GM12891 (cell line): ENCODE measurements at places on chromosomes 4 and X.

DNA sequence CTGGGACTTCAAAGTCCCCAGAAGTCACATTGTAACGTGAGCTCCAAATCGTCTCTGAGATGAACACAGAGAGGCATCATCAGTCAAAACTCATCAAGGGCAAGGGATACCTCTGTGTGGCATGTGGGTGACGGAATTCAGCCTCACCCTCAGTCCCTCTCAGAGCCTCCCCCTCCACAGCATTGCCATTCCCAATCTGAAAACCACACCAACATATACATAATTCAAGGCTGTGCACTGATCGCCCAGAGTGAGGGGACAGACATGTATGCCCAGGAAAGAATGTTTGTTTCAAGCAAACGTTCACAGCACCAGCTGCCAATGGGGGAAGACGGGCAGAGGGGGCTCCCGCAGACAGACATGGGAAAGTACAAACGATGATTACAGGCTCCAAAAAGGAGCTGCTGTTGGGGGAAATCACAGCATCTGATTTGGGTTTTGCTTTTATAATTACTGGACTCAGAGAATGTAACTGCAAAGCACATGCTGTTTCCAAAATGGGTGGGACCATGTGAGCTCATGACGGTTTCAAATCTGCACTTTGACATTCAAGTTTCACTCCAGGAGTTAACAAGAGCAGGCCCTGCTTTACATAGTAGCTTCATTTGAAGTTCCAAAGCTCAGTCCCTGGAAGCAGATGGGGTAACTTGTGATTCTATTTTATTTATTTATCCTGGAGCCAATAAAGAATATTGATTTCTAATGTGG lies 88.3 kb downstream of the CLCN4 start:
- no peak for DNase-seq

- DNase-seq = no peak
Measured at GRCh38 chr4:67616478-67616877, 58.0 kb downstream of the STAP1 start.

- DNase-seq = no peak
Measured at GRCh38 chr4:185689407-185689806, 122.6 kb downstream of the SORBS2 start.

GRCh38 chrX:154313147-154313546 lies 17.6 kb downstream of the TKTL1 start:
- DNase-seq = no peak

DNA sequence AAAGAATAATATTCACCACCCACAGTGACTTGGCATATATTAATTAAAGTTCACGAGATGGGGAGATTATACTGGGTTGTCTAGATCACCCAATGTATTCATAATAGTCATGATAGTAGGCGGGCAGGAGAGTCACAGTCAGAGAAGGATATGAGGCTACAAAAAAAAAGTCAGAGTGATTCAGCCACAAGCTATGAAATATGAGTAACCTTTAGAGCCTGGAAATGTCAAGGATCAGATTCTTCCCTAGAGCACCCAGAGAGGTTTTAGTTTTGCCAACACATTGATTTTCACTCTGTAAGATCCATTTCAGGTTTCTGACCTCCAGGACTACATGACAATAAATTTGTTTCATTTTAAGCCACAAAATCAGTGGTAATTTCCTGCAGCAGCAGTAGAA lies 501.9 kb downstream of the GABRG1 start:
- DNase-seq = no peak

- DNase-seq = no peak
Measured at GRCh38 chr4:133096972-133097371, 52.1 kb upstream of the PCDH10 start.

- no peak for DNase-seq
Measured at GRCh38 chr4:169492436-169493163, 119.8 kb downstream of the NEK1 start.

- no peak for DNase-seq
Measured at GRCh38 chr4:186557061-186557460, 1.7 kb upstream of the MTNR1A start.

- no peak for DNase-seq
Measured at GRCh38 chr4:8582941-8583654, 2.9 kb downstream of the GPR78 start.

DNA sequence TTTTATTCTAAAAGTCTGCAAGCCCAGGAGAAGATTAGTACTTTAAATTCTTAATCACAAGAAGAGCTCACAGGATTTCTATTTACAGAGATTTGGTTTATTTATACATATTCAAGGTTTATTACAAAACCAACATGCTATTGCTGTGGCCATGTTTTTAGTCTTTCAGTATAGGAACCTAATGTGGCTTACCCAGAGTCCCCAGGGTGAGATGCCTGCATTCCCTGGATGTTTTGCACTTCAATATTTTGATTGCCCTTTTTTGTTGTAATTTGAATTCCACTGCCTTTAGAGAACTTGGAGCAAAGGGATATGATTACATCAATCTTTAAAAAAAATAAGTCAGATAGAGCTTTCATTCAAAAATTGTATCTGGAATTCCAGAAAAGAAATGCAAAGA lies 146.0 kb upstream of the FRMPD4 start:
- DNase-seq = no peak

- DNase-seq = no peak
Measured at GRCh38 chr4:1047976-1048772, 36.7 kb downstream of the FGFRL1 start.

DNA sequence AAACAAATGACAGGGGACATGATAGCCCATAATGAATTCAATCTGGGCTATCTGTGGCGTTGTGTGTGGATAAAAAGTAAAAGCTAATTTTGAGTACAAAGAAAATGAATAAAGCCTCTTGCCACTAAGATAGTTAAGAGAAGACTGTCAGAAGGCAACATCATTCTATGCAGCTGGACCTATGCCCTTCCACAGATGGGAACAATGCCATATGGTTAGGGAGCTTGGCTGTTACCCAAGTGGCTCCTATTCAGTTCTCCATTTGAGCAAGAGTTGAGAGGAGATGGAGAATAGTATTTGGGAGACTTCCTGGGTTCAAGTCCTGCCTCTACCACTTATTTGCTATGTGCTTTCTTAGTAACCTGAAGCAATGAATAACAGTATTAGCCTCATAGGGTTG lies 107.7 kb downstream of the ANXA3 start:
- no peak for DNase-seq

GRCh38 chrX:29634516-29634915 lies 580.8 kb upstream of the MAGEB2 start:
- DNase-seq = no peak

DNA sequence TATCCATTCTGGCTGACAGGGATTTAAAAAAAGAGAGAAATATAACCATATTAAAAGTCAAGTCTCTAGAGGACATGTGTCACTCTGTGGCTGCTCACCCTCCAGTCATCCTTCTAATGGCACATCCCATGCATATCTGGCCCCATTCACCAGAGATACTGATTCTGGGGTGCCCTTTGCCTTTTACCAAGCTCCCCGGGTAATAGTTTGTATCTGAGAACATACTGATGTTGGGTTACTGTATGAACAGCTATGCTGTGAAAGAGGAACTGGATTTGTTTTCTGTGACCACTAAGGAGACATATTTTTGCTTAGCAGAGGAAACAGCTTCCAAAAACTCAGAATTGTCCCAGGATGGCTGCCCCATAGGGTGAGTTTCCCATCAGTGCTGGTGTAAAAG lies 56.0 kb downstream of the SAT1 start:
- no peak for DNase-seq

DNA sequence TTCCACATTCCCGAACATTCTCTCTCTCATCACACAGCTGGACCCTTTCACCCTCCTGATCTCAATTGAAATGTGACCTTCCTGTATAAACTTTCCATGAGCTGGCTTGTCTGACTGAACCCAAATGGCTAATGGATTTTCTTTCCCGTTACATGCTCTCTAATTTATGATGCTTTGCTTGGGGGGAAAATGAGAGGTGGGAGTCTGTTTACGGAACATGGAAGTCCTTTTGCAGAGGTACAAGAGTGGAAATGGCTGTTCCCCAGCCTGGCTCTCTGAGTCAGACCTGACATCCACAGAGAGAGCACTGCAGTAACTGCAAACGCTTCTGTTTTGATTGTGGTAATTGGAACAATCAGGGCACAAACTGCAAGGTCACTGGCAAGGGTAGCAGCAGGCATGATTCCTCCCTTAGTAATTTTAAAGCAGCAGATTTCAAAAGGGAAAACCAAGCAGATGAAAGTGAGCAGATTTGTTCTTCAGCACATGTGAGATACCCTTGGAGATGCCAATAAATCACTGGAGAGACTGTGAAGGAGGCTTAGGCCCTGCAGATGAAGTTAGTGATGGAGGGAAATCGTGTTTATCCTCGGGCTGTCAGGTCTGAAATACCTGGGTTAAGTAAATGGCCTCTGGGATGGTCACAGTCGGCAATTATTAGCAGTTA lies 83.9 kb downstream of the SNCA start:
- DNase-seq = no peak

DNA sequence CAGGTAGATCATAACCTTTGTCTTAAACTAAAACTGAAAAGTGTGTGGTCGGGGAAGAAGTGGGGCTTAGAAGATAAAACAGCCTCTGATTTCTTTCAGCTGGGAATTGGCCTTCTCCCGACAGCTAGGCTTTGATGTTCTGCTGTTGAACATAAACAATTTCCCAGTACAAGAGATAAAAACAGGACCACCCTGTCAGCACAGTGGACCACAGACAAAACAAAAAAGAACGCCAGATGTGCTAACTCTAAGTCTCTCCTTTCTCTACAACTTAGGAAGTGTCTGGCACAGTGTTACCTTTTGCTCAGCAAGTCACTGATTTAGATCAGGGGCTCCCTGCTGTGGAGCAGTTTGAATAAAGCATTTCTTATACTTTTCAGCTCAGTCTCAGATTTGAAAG lies 87.5 kb upstream of the UXT start:
- DNase-seq = no peak

DNA sequence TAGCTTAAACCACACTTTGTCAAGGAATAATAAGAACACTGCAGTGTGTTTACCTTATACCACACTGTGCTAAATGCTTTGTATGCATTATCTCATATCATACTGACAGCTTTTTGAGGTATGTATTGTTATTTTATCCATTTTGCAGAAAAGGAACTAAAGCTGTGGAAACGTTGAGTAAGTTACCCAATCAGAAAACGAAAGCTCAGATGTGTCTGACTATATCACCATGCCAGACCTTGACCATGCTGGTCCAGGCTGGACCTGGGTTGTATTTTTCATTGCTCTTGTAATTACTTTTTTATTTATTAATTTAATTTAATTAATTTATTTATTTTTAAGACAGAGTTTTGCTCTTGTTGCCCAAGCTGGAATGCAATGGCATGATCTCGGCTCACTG lies 2.1 kb downstream of the HSD17B11 start:
- no peak for DNase-seq

DNA sequence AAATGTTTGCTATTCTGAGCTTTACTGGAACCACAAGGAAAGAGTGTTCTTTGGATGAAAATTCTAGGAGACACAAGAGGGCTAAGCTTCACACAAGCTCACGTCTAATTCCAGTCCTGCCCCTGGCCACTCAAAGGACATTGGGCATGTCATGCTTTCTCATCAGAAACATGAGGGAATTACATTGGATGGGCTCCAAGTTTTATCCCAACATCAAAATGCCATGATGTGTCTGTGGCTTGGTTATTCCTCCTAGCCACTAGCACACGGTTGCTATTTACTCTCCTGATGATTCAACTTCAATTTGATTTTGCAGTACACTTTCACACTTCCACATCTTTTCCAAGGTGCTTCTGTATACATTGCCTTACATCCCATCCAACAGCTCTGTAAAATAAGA lies 149.6 kb upstream of the FAM9B start:
- DNase-seq = no peak

DNA sequence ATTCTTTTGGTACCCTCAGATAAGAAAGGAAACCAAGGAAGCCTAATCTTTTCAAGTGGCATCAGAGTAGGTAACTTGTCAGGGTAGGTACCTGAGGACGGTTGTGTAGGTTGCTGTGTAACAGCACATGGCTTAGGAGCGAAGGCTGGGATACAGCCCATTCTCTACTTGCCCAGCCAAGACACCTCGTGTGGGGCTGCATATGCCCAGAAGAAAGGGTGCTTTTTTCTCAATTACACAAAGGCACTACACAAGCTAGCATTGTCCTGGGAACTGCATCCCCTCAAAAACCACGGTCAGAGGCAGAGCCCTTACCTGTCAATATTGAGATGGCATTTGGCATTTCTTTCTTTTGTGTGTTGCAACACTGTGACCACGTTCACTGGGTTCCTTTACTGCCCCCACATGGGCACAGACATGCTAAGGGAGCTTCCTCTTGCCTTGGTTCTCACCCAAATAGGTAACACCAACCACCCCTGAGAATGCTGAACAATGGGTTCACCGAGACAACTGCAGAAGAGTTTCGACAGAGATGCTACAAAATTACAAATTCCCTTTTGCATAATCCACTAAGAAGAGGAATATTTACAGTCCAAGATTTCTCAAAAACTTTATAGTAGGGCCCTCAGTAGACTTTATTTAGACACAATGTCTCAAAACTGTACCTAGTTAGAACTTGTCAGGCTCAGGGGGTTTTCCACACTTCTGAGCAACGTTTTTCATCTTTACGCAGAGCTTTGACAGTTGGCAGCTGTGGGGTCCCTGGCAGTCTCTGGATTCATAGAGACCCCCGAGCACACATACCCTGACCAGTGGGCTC lies 35.8 kb upstream of the TNIP3 start:
- no peak for DNase-seq

DNA sequence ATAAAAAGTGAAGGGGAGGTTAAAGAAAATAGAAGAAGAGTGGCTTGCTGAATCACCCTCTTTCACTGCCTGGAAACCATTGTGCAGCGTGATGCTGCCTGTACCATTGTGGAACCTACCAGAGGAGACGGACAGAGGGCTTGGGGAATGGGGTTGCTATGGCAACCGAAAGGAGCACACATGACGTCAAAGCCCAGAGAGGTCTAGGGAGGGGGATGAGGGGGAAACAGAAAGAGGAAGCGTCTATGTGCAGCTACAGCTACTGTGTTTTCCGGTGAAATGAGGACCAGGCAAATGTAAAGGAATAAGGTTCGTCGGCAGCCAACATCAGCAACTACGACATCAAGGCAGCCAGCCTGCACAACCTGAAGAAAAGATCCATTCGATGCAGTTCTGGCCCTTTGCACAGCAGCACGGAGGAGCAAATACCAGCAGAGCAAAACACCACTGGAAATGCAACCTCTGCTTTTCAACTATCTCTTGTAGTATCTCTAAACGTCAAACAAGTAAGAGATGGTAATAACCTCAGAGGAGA lies at the start of gene MAPK10:
MAPK10 (minus strand) TSS at position 110 of the 535 bp plus-strand sequence.
- peak; percentile 21 for DNase-seq

- DNase-seq = no peak
Measured at GRCh38 chrX:55523356-55523755, 33.7 kb upstream of the USP51 start.

DNA sequence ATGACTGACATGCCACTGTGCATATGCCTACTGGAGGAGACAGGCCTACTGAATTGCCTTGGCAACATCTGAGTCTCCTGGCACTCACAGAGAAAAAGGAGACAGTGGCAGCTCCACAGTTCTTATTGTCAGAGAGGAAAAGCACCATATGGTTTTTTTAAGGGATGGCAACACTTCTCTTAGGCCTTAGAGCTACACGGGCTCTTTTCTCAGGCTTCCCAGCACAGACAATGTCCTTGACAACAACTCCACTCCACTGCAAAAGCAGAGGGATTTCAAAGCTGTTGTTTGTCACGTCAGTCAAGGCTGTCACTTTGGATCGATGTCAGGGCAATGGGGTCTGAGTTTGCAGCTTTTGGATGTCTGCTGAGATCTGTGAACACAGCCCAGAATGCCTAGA lies 4.7 kb upstream of the CLCN4 start:
- DNase-seq = no peak
